ENCODE measurements at places on chromosomes 5 and 9.

DNA sequence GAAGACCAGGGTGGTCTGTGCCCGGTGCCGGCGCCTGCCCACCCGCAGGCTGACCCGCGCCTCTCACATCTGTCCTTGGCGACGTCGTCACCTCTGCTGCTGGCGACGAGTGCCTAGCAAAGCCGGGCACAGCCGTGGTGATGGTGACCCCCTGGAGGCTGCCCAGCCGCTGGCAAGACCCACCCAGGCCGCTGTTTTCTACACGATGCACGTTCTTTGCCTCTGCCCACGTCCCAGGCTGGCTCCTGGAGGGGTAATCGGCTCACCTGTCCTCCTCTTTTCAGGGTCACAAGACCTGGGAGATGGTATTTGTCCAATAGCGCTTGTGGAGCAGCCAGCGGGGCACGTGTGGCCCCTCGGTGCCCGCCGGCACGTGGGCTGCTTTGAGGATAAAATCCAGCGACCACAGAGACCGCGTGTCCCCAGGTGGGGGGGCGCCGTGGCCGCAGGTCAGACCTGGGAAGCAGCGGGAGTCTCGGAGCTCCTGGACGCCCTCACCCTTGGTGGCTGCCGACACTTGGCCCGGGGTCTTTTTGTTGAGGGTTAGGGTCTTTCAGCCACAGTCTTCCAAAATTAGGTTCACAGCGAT lies 29.5 kb downstream of the SLC9A3 start:
- DNase-seq, result no peak

- DNase-seq, result no peak
Observed at GRCh38 chr5:15249152-15249551, 250.8 kb upstream of the FBXL7 start.

- DNase-seq, result no peak
Observed at GRCh38 chr9:98644011-98644410, 64.7 kb downstream of the GABBR2 start.

- no peak for DNase-seq
Observed at GRCh38 chr5:52262844-52263243, 524.9 kb upstream of the ITGA1 start.

DNA sequence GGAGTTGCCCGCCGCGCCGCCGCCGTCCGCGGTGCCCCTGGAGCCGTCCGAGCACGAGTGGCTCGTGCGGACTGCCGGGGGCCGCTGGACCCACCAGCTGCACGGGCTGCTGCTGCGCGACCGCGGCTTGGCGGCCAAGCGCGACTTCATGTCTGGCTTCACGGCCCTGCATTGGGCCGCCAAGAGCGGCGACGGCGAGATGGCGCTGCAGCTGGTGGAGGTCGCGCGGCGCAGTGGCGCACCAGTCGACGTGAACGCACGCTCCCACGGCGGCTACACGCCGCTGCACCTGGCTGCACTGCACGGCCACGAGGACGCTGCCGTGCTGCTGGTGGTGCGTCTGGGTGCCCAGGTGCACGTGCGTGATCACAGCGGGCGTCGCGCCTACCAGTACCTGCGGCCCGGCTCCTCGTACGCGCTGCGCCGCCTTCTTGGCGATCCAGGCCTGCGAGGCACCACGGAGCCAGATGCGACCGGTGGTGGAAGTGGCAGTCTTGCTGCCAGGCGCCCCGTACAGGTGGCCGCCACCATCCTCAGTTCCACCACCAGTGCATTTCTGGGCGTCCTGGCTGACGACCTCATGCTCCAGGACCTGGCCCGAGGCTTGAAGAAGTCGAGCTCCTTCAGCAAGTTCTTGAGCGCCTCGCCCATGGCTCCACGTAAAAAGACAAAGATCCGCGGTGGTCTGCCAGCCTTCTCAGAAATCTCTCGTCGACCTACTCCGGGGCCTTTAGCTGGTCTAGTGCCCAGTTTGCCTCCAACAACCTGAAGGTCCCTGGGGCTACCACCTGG lies 1.6 kb downstream of the SOWAHA start:
- no peak for DNase-seq

- no peak for DNase-seq
Observed at GRCh38 chr9:96487949-96488348, 38.0 kb downstream of the HABP4 start.

DNA sequence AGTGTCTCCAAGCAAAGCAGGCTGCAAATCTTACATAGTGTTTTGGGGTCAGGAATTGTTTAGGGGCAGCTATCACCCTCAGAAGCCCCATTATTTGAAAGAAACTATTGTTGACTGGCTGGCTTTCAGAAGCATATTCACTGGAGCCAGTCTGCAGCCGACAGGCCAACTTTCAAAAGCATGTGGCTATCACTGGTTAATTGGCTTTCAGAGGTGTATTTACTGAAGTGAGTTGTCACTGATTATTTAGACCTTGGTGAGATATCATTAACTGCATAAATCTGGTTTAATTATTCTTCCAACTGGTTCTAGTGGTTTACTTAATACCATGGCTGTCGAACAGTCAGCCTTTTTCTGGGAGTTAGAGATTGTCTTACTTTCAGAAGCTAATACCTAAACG lies 247.0 kb downstream of the CWC27 start:
- no peak for DNase-seq

DNA sequence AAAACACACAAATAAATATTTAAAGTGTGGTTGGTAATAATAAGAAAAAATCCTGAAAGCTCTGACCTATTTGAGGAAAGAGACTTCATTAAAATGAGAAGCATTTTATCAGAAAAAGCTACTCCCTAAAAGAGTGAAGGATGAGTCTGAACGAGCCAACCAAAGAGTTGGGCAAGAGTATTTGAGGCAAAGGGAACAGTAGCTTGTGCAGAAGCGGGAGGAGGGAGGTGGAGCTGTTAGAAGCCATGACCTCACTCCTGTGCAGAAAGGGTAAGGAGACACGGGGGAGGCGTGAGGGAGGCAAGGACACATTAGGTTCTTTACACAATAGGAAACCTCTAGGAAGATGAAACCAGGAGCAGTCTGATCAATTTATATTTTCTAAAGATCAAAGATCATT lies 29.4 kb downstream of the SH3RF2 start:
- no peak for DNase-seq
